ENCODE measurements at places on chromosomes 6 and 20.

GRCh38 chr6:3943331-3943765 is 94.2 kb downstream of the FAM50B start:
- DNase-seq: no peak

DNA sequence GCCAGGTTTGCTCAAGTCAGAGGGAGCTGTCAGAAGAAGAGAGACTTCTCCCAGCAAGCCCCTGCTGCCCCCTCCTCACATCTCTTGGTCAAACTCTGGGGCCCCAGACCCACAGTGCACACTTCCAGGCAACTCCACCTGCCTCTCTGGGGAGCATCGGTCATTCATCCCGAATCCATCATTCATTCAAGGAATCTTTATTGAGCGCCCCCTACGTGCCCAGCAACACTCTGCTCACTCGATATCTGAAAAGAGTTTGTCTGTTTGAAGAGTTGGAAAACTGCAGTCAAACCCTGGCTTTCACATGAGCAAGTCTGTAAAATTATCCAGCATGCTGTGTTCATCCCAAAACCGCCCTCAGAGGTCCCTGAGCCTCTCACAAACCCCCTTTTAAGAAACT is 66.2 kb downstream of the PRR18 start:
- no peak for DNase-seq

DNA sequence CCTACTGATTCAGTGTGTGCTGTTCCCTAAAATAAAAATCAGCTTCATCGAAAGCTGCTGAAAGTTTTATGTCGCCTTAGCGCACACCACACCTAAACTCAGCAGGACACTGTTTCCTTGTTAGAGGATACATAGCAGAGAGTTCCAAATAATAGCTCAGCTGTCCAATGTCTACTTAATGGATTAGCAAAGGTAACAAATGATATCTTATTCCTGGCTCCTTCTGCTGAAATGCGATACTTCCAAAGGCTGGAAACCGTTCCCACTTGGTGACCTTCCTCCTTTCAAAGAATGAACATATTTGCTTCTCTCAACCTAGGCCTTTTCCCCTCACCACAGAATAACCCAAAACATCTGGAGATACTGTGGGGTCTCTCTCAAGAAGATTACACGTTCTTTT is 189.5 kb upstream of the GMDS start:
- no peak for DNase-seq

- no peak for DNase-seq
Measured at GRCh38 chr20:7859356-7859802, 80.9 kb downstream of the HAO1 start.

- DNase-seq: no peak
Measured at GRCh38 chr20:53426766-53427312, 166.8 kb downstream of the ZNF217 start.

DNA sequence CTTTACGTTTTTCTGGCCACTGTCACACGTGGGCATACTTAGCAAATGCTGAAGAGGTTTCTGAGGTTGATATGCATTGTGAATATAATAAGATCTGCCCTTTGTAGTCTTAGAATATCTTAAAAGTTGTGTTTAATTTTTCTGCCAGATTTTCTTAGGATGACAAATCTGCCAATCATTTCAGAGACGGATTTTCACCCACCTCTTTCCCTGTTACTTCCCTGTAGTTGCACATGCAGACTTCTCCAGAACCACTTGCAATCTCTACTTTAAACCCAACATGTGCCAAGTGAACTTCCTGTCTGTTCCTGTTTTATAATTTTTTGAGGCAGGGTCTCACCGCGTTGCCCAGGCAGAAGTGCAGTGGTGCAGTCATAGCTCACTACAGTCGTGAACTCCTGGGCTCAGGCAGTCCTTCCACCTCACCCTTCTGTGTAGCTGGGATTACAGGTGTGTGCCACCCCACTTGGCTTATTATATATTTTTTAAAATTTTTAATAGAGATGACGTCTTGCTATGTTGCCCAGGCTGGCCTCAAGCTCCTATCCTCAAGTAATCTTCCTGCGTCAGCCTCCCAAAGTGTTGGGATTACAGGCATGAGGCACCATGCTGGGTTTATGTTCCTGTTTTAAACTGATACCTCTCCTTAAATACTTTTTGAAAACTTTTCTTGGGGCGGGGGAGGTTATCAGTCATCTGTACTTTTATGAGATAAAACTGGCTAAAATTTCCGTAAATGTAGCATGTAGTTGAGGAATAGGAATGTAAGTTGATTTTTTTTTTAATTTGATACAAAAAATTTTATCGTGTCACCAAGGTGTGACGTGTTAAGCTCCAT is 2.7 kb downstream of the IGF2R start:
- no peak for DNase-seq

DNA sequence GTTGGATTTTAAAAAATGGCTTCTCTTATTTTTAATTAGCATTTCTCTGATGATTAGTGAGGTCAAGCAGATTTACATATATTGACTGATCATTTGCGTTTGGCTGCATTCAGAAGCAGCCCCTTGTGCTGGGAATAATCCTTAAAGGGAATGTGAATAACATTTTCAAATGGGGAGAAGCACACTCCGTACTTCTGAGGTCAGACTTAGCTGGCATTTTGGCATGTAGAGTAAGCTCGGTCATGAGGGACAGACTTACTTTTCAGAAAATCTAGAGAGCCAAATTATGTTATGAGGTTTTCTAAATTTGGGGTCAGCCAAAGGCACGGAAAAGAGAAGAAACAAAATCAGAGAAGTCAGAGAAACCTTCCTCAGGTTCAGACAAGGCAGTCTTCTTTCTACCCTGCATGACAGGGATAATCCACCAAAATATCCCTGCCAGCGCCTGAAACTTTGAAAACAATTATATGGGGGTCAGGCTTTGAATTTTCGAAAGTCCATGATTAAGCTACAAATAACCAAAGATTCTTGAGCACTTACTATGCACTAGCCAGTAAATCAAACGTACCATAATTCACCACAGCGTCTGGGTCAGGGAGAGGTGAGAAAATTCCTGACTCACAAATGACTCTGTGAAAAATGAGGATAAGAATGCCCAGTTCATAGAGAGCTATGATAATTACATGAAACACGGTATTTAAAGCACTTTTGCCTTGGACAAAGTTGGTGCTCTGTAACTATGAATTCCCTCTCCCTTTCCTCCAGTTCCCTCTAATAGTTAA is 44.9 kb downstream of the ADAT2 start:
- no peak for DNase-seq

GRCh38 chr6:144955392-144955791 is 670.3 kb downstream of the UTRN start:
- no peak for DNase-seq

DNA sequence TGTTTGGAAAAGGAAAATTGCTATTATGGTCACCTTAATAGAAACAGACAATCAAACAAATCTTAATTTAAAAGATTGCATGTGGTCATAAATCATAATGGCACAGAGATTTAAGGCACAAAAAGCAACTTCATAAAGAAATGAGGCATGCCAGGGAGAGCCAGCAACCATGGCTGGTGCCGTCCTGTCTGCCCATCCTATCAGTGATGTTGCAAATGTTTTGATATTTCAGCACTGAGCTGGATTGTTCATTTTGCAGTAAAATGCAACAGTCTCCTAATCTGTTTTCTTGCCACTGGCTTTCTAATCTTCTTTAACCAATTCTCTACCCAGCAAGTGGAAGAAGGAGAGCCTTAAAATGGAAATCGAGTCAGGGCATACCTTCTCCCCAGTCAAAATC is 249.8 kb downstream of the SAMD5 start:
- DNase-seq: no peak

GRCh38 chr6:16976385-16977183 is 125.3 kb upstream of the STMND1 start:
- DNase-seq: no peak

DNA sequence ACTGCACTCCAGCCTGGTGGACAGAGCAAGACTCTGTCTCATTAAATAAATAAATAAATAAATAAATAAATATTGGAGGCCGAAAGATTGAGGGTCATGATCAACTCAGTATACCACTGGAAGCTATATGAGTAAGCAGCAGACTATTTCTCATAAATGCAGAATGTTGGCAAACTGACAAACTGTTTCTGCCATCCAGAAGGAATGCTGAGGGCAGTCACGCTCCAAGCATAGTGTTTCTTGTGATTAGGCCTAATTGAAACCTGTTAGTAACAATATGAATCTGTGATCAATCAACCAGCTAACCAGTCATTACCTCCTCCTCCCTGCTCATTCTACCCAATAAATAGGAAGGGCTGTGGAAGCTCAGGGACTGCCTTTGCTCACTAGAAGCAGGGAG is 15.2 kb upstream of the KCNK15 start:
- no peak for DNase-seq

DNA sequence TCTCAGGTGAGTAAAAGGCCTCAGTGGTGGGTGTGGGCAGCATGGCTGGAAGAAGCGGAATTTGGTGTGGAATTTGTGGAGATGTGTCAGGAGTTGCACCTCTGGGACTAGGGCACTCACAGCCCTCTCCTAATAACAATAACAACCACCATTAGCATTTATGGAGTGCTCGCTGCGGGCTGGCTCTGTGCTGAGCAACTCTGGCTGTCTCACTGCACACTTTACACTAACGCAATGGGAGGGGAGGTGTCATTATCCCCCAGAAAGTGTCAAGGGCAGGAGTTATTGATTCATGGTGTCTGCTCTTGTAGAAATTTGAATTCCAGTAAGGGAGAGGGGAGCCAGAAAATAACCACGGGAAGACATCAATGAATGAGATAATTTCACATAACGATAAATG is 22.7 kb upstream of the SCRT2 start:
- DNase-seq: no peak

GRCh38 chr6:120960761-120961160 is 373.5 kb downstream of the TBC1D32 start:
- no peak for DNase-seq

GRCh38 chr6:12174878-12175277 is 115.3 kb upstream of the EDN1 start:
- no peak for DNase-seq

DNA sequence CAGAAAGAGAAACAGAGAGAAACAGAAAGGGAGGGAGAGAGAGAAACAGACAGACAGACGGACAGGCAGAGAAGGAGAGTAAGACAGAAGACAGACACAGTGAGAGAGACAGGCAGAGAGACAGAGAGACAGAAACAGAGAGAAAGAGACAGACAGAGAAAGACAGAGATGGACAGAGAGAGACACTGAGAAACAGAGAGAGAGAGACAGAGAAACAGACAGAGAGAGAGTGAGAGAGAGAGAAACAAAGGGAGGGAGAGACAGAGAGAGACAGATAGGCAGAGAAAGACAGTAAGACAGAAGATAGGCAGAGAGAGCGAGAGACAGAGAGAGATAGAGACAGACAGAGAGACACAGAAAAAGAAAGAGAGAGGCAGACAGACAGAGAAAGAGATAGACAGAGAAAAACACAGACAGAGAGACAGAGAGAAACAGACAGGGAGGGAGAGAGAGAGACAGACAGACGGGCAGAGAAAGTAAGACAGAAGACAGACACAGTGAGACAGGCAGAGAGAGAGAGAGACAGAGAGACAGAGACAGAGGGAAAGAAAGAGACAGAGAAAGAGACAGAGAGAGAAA is 753.4 kb upstream of the DEFB115 start:
- no peak for DNase-seq

DNA sequence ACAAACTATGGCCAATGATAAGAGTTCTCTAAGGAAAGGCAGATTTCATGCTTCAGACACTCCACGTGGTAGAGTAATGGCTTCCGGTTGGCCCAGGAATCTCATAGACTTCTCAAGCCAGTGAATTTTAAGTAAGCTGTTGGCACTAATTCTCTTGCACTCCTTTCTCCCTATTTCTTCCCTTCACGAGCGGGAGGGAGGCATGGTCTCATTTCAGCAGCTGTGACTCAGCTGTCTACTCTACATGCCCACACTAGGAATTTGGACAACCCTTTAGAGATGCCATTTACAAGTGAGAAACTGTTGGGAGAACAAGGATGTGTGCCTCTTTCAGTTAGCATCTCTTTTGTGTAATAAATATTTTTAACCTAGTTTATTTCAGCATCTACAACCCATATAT is 107.7 kb downstream of the PTPRK start:
- DNase-seq: no peak

All from activated naive CD8-positive, alpha-beta T cell treated with anti-CD3 and anti-CD28 coated beads for 36 hours (primary cell).